ENCODE measurements at places on chromosomes 1 and 21. TPM values are rescaled to one million over a fixed set of nuclear protein-coding genes. Genes with fewer than 3 reads are reported as not detected.

Gene TNFSF4
- 0.63 TPM for total RNA-seq

Gene VTCN1
- total RNA-seq, result 0.27 TPM

Gene ZFP69B
- 8.2 TPM for total RNA-seq

Gene RBP7
- total RNA-seq, result 7.2 TPM

Gene OR2T10
- not detected for total RNA-seq

Gene AK5
- total RNA-seq, result 5.2 TPM

Gene LCE1E
- not detected for total RNA-seq

DNA sequence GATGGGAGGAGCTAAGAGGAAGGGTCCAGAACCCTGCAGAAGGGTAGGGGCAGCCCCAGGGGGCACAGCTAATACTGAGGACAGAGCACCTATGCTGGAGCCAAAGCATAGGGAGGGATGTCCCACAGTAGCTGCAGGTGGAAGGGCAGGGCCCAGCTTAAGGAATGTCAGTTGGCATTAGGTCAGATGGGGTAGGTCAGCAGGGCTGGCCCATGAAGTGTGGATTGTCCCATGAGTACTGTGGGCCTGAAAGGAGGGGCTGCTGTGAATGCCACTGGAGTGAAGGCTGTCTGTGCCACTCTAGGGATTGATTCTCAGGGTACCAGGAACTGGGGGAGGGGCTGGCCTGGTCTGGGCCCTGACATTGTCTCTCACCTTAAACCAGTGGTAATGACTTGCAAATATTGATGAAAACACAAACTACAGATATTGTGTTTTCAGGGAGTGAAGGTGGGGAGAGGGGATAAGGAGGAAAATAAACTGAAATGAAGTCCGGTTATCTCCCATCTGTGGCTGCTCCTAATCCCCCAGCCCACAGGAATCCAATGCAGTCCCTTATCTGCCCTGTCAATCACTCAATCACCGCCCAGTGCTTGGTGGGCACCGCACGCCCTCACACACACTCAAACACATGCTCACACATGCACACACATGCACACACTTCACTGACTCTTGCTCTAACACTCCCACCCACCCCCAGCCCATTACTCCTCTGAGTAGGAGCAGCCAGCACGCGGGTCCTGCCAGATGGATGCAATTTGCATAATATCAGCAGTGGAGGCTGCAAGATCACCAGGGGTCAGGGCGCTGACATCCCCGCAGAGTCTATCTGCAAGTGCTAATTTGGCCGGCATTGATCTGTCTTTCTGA lies 27.8 kb downstream of the DMAP1 start:
- H3K4me1 ChIP-seq, result peaks cover 26% of the 10 kb centered on the region
- H3K27ac ChIP-seq, result no peak overlapping the region
- no peaks in the 10 kb centered on the region for H3K27me3 ChIP-seq
- no peak for DNase-seq
- no peaks in the 10 kb centered on the region for H3K36me3 ChIP-seq

DNA sequence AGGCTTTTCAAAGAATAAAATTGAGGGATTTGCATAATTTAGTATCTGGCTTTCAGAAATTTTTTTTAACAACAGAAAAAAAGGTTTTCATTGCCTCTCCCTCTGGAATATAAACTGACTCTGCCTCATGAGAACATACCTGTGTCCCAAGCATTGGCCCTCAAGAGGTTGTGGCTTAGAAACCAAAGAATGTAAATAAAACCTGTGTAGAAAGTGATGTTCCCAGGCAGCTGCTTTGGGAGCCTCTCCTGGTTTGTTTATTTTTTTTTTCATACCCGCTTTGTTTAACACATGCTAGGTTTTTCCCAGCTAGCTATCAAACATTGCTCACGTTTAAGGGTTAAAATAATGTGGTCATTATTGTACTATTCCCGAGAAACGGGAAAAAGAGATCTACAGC lies 40.5 kb upstream of the IFNAR2 start:
- no peak overlapping the region for H3K4me3 ChIP-seq
- no peak for DNase-seq
- H3K27me3 ChIP-seq, result no peaks in the 10 kb centered on the region

DNA sequence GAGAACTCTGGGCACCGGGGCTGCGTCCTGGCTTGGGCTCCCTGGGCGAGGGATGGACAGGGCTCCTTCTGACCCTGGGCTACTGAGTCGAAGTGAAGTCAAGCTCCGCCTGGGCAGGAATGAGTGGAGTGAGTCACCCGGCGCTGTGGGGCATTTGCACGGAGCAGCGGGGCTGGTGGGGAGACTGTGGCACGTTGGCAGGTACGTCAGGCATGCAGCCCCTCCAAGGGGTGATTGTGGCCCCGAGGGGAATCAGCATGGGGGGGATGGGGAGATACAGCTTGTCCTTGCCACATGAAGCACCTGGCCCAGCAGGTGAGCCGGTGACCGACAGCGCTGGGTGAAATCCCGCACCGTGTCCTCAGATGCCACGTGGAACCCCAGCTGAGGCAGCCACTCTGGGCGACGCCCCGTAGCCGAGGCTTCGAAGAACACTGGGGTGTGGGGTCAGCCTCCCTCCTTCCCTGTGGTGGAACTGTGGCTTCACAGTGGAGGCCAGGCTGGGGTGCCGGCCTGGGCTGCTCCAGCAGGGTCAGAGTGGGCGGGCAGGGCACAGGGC lies 62.3 kb downstream of the COL18A1 start:
- no peak overlapping the region for H3K27ac ChIP-seq
- H3K27me3 ChIP-seq, result no peaks in the 10 kb centered on the region
- H3K4me1 ChIP-seq, result no peaks in the 10 kb centered on the region

- no peaks in the 10 kb centered on the region for H3K36me3 ChIP-seq
- no peaks in the 10 kb centered on the region for H3K27me3 ChIP-seq
- no peaks in the 10 kb centered on the region for H3K4me1 ChIP-seq
- no peak for DNase-seq
These were observed 7.1 kb upstream of the PSMA5 start for GRCh38 chr1:109433322-109433721.

- no peak overlapping the region for H3K27ac ChIP-seq
- DNase-seq, result no peak
- H3K36me3 ChIP-seq, result no peaks in the 10 kb centered on the region
These were observed 25.1 kb upstream of the ZNF362 start for GRCh38 chr1:33231166-33231565.

DNA sequence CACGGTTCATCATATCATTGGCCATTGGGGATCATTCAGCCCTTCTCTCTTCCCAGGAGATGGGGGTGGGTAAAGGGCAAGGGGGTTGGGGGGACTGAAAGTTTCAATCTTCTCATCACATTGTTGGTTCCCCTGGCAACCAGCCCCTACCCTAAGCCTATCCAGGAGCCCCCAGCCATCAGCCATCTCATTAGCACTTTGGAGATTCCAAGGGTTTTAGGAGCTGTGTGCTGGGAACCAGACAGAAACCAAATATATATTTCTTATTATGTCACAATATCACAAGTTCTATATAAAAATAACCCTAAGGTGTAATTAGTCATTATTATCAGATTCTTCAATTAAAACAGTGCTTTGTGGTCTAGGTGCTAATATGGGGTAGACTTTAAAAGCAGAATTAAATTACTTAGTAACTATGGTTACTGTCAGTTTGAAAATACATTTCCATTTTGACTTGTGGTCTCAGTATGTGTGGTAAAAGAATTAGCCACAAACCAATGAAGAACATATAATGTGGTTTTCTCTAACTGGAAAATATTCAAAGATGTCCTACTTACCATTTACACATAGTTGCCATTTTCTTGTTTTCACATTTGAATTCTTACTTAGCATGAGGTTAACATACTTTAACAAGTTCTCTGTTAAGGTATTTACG lies 28.1 kb downstream of the IL23R start:
- no peak overlapping the region for H3K27ac ChIP-seq
- no peaks in the 10 kb centered on the region for H3K4me1 ChIP-seq
- DNase-seq, result no peak
- H3K27me3 ChIP-seq, result no peaks in the 10 kb centered on the region
- no peak overlapping the region for H3K4me3 ChIP-seq

- peaks cover 6% of the 10 kb centered on the region for H3K4me1 ChIP-seq
- H3K27me3 ChIP-seq, result no peaks in the 10 kb centered on the region
- no peaks in the 10 kb centered on the region for H3K36me3 ChIP-seq
- H3K27ac ChIP-seq, result no peak overlapping the region
- no peak for DNase-seq
These were observed 11.3 kb downstream of the CSTB start for GRCh38 chr21:43764576-43765495.

DNA sequence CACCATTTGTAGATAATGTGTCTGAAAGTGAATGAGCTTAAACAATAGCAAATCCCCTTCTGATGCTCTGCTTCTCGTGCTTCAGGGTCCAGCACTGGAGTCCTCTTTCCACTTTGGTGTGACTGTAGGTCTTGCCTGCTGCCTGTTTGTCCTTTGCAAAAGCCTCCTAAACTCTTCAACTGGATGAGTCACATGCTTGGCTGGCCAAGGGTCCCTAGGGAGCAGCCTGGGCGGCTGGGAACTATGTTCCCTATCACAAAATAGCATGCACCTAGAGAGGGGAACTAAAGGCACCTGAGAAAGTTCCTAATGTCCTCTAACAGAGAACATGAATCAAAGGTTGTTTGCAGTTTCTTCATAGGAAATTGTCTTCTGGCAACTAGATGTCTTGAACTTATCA lies 607.2 kb upstream of the PLXNA2 start:
- H3K4me1 ChIP-seq, result no peaks in the 10 kb centered on the region
- no peaks in the 10 kb centered on the region for H3K36me3 ChIP-seq
- no peak overlapping the region for H3K27ac ChIP-seq
- H3K27me3 ChIP-seq, result no peaks in the 10 kb centered on the region

GRCh38 chr1:24513706-24514105 lies 11.1 kb downstream of the RCAN3 start:
- no peaks in the 10 kb centered on the region for H3K4me1 ChIP-seq
- H3K36me3 ChIP-seq, result no peaks in the 10 kb centered on the region
- no peak for DNase-seq
- no peaks in the 10 kb centered on the region for H3K27me3 ChIP-seq

DNA sequence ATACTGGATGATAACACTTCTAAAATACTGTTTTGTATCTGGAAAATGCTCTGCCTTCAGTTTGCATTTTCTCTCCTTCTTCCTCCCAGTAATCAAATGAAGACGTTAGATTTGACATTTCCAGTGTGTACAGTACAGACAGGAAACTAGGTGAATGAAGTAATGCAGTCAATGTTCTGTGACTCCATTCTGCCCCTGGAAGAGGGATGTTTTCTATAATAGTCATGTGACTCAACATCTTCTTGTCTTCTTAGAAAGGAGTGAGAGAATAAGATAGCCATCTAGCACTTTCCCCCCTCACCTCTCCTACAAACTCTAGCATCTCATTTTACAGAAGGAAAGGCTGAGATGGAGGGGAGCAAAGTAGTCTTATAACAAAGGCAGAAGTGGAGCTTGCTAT lies 77.6 kb downstream of the DDR2 start:
- no peaks in the 10 kb centered on the region for H3K27me3 ChIP-seq
- H3K4me1 ChIP-seq, result no peaks in the 10 kb centered on the region
- DNase-seq, result no peak
- no peaks in the 10 kb centered on the region for H3K36me3 ChIP-seq
- no peak overlapping the region for H3K27ac ChIP-seq
- no peak overlapping the region for H3K4me3 ChIP-seq

GRCh38 chr21:45110873-45111624 lies 36.7 kb downstream of the ADARB1 start:
- H3K27ac ChIP-seq, result no peak overlapping the region
- no peaks in the 10 kb centered on the region for H3K27me3 ChIP-seq
- H3K4me3 ChIP-seq, result no peak overlapping the region
- no peaks in the 10 kb centered on the region for H3K4me1 ChIP-seq

GRCh38 chr1:155932487-155932886 lies 1.7 kb downstream of the KHDC4 start:
- no peak overlapping the region for H3K27ac ChIP-seq
- H3K4me3 ChIP-seq, result no peak overlapping the region
- no peaks in the 10 kb centered on the region for H3K27me3 ChIP-seq

- no peaks in the 10 kb centered on the region for H3K27me3 ChIP-seq
- no peak overlapping the region for H3K4me3 ChIP-seq
- no peak for DNase-seq
These were observed 29.1 kb downstream of the IL12RB2 start for GRCh38 chr1:67336783-67337182.

DNA sequence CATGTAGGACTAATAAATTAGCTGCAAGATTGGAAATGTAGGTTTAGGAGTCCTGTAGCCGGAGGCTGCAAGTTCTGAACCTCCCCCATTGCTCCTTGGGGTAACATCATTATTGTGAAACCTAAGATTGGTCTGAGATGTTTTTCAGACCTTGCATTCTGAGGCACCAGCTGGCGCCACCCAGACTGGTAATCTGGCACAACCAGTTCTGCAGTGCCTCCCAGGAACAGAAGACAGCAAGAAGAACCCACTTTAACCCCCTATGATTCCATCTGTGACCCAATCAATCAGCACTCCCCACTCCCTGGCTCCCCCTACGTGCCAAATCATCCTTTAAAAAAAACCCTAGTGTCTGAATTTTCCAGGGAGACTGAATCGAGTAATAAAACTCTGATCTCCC lies 11.6 kb upstream of the DNAJC6 start:
- H3K27ac ChIP-seq, result no peak overlapping the region
- no peaks in the 10 kb centered on the region for H3K36me3 ChIP-seq
- H3K4me1 ChIP-seq, result 0 out of 2 replicates have a peak, but pooled peaks cover 1% of the 10 kb centered on the region
- no peak overlapping the region for H3K4me3 ChIP-seq

Data from H1 (cell line).